Left cardiac atrium (tissue), 4 donors: ENCODE measurements at places on chromosomes 6 and 20. TPM values are rescaled to one million over a fixed set of nuclear protein-coding genes. Genes with fewer than 3 reads are reported as not detected.
A peak's percentile ranks its signal among the peaks of the same experiment; 100 is the strongest.

APOBEC2 gene
- total RNA-seq, result 103 TPM

L3MBTL1 gene
- 3.3 TPM for total RNA-seq

DNA sequence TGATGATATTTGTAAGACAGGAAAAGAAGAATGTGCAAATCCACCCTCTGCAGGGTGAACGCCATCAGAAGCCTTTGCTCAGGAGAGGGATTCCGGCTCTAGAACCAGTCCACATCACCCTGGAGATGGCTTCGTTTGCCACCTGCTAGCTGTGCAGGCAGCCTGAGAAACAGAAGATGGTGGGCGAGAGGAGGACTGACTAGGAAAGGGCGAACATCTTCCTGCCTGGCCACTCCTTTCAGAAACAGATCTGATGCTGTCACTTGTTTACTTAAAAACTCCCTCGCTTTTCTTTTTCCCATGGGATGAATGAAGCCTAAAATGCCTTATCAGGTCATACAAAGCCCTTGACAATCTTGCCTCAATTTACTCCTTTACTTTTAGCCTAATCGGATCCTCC, 1.2 kb downstream of the PTPRA start:
- DNase-seq, result no peak

IRF4 gene
- total RNA-seq, result 1.6 TPM

GRCh38 chr6:129865013-129865412, 3.9 kb upstream of the TMEM244 start:
- no peak for DNase-seq

SERINC3 gene
- total RNA-seq, result 92.8 TPM

DNA sequence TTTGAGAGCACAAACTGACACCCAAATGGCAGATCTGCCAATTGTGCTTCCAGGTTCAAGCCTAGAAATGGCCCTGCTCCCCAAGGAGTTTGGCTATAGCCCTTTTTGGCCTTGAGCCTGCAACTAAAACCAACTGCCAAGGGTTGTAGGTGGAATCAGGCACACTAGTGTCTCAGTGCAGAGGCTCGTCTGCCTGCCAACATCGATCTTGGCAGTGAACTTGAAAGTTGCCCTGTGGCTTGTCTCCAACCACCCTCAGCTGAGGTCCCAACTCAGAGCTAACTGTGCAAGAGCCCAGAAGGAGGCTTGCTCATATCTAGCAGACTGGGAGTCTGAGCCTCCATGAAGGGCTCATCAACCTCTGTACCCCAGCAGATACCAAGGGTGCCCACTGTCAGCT, 92.7 kb upstream of the GLP1R start:
- DNase-seq, result no peak

GRCh38 chr6:149558029-149558428, 8.1 kb upstream of the GINM1 start:
- DNase-seq, result no peak

DNA sequence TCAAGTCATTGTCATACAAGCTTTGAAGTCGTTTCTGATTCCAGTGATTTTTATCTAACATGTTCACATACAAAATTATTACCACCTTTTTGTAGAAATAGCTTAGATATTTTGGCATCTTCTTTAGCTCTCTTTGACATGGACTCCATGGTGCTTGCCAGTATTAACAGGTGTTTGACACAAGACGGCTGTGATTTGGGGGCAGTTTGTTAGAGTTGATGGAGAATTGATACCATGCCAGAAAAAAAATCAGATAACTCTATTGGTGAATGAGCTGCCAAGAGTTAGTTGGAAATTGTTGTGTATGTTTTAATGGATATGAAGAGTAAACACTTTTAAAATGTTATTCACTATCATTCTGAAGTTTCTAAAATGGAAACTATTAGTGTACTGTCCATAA, 146.6 kb upstream of the LAMP5 start:
- DNase-seq, result no peak

DNA sequence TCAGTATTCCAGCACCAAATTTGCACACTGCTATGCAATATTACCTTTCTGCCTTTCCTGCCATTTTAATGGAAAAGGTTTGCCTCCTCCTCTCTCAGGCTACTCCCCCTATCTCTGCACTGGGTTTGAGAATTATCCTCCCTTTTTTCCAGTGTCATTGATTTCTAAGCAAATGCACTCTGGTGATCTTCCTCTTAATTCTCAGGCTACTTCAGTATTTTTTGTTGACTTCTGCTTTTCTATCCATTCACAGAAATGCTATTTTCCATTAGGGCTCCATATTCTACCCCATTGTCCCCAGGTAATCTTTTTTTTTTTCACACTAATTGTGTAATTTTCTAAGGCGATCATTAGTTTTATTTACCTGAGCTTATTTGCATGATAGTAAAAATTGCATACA, 144.0 kb downstream of the GJA1 start:
- no peak for DNase-seq

ZNF165 gene
- 0.44 TPM for total RNA-seq

- no peak for DNase-seq
These were observed 171.1 kb upstream of the SNX9 start for GRCh38 chr6:157651731-157652490.

DNA sequence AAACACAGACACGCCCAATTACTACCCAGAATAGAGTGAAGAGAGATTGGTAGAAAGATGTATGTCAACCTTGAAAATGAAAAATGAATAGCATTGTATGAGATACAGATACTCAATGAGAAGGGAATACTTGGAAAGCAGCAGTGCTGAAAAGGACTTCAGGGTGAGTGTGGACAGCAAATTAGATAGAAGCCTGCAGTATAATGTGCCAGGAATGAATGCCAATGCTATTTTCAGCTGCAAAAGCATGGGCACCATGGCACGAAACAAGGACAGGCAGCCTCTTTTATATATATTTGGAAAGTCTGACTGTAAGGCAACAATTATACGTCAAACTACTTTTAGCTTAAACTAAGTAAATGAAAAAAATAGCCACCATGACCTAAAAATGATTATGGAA, 118.2 kb downstream of the PTCHD4 start:
- DNase-seq, result no peak

- no peak for DNase-seq
These were observed 163.7 kb downstream of the CARMIL1 start for GRCh38 chr6:25442898-25443297.

FAXC gene
- 0.42 TPM for total RNA-seq

DNA sequence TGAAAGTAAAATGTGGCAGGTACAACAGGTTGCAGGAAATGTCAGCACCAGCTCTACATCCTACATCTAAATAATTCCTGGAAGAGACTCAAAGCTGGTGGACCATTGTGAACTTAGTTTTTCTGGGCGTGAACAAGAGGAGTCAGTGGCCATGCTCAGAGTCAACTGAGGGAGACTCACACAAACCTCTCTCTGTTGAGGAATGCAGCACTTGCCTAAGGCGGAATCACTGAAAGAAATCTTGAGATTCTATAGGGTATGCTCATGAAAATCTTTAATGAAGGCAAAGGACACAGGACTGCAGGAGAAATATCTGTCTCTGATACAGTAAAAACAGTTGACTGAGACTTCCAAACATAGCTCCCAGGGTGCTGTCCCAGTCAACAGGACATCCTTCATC, 22.5 kb downstream of the SLC17A4 start:
- no peak for DNase-seq

- DNase-seq, result peak; percentile 65
These were observed 68.4 kb downstream of the VEGFA start for GRCh38 chr6:43838276-43839036.

OPRL1 gene
- 0.97 TPM for total RNA-seq

- no peak for DNase-seq
These were observed 167.4 kb downstream of the COL21A1 start for GRCh38 chr6:56079751-56080540.

GRCh38 chr20:25437153-25437581, 29.7 kb downstream of the GINS1 start:
- no peak for DNase-seq

TINAG gene
- total RNA-seq, result 0.12 TPM

TMEM200A gene
- 0.29 TPM for total RNA-seq

DSP gene
- total RNA-seq, result 179 TPM

GRCh38 chr6:112579601-112580000, 232.5 kb downstream of the RFPL4B start:
- no peak for DNase-seq

FAM217A gene
- total RNA-seq, result not detected

ABHD16B gene
- not detected for total RNA-seq

GRCh38 chr6:26342106-26343004, 22.6 kb upstream of the BTN3A2 start:
- no peak for DNase-seq

DNA sequence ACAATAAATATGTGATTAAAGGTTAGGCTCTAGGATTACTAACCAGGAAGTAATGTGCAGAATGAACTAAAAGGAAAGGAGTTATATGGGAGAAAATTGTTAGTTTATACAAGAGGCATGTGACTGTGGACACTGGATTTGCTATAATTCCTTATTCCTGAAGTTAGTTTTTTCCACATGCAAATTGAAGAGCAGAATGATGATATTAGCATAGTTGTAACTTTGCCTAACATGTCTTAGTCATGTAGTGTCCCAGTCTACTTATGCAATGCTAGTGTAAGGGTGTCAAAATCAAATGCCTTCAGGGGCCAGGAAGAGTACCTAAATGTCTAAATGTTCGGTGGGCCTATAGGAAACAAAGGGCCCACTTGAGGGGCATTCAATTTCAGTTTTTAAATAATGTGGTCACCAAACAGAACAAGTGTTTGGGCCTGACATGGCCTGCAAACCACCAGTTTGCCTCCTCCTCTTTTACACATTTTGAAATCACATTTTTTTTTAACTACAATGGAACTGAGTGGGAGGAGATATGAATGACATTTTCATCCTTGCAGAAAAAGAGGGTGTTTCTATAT, 28.0 kb upstream of the CEP85L start:
- no peak for DNase-seq

- DNase-seq, result no peak
These were observed 20.8 kb downstream of the SYCP2 start for GRCh38 chr20:59912609-59913008.

GRCh38 chr6:46136831-46137230, 7.0 kb downstream of the ENPP4 start:
- DNase-seq, result no peak

- no peak for DNase-seq
These were observed 14.3 kb downstream of the LYRM4 start for GRCh38 chr6:5246141-5247097.

DNA sequence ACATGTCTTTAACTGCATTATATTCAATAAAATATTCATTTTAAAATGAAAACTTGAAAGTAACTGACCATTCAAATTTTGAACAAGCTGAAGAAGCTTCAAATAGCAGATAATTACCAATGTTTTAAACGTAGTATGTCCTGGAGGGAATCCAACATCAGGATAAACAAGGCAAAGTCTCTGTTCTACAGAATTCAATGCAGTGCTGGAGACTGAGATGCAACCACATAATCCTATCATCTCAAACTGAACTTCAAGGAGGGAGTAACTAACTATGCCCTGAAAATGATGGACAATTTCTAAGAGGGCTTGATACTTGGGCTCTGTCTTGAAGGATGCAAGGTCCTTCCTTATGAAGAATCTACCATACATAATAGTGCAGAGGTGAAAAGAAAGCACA, 100.7 kb downstream of the PRKN start:
- no peak for DNase-seq
